ENCODE measurements at places on chromosomes 12 and 14.

DNA sequence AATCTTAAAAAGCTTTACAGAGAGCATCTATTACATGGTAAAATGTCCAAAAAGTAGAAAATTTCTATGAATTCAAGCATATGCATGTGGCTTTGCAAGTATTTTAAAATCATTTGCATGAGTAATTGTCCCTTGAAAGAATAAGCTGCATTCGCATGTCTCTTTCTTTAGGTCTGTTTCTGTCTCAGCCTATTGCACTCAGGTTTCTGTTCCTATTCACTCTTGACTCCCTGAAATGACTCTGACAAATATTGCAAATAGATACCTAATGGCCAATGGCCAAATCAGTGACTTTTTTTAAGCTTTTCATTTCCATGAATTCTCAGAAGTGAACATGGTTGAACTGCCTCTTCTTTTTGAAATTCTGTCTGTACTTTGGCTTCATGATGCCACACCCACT, 6.4 kb upstream of the TTC8 start:
- no peak for DNase-seq

GRCh38 chr12:70741256-70741655, 104.0 kb upstream of the PTPRB start:
- no peak for DNase-seq

GRCh38 chr12:102317155-102317554, 119.5 kb upstream of the PMCH start:
- no peak for DNase-seq

DNA sequence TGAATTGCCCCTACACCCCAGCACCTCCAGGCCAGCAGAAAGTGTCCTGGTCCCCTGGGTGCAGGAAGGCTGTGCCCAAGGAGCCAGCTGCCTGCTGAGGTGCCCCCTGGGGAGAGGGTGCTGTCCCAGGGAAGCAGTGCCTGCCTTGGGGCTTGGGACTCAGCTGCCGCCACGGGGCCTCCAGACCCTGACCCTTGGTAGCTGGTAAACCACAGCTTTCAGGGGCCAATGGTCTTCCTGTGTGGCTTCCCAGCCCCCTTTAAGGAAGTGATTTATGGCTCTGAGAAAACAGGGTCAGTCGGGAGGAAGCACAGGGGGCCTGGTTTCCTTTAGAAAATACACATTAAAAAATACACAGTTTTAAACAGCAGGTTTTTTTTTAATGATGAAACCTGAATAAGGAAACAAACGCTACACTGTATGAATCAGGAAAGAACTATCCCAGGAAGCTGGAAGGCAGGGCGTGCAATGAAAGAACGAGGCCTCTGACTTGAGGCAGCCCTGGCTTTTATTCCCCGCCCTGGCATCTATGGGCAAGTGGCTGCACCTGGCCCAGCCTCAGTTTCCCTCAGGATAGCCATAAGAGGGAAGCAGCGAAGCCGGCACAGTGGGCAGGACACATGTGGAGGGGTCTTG, 40.6 kb upstream of the EML1 start:
- no peak for DNase-seq

DNA sequence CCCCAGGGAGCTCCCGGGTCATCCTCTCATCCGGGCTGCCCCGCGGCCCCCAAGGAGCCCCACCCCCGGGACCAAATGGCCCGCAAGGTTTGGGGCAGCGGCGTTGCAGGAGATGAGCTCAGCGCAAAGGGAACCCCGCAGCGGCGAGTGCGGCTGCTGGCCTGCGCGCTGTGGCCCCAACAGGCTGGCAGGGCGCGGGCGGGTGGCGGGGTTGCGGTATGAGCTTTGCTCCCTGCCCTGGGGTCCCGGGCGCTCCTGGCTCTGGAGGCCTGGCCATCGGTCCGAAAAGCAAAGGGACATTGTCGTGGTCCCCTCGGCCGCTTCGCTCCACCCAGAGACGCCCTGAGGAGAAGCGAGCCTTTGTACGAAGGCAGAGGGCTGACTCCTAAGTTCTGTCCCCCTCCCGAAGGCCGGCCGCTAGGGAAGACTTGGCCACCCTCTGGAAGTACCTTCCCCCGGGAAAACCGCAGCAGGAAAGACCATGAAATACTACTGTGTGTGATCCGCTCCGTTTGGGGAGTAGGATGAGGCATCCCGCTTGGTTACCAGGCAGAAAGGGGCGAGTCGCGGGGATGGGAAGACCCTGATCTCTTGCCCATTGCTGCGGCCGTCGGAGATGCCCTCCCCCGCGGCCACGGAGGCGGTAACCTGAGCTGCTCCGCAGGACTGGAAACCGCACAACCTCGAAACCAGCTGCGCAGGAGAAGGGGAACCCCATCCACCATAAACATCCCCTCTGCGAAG, 620 bp upstream of the NID2 start:
- no peak for DNase-seq

DNA sequence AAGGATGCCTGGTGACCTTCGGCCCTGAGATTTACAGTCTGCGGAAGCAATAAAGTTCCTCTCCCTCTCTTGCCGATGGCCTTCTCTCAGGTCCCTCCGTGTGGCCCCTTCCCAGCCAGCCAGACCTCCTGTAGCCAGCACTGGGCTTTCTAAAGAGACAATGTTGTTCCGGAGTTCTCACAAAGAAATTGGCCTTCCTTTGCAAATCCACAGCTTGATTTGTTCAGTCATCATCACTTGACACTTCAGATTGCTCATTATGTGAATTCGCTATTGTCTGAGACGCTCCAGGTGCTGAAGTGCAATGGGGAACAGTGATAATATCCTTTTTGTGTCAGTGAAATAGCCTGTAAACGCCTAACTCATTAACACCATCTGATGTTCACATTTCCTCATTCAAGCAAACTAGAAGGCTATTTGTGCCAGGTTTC, 43.7 kb upstream of the GPHB5 start:
- DNase-seq: no peak

GRCh38 chr12:110243227-110243626, 37.8 kb upstream of the ATP2A2 start:
- no peak for DNase-seq

DNA sequence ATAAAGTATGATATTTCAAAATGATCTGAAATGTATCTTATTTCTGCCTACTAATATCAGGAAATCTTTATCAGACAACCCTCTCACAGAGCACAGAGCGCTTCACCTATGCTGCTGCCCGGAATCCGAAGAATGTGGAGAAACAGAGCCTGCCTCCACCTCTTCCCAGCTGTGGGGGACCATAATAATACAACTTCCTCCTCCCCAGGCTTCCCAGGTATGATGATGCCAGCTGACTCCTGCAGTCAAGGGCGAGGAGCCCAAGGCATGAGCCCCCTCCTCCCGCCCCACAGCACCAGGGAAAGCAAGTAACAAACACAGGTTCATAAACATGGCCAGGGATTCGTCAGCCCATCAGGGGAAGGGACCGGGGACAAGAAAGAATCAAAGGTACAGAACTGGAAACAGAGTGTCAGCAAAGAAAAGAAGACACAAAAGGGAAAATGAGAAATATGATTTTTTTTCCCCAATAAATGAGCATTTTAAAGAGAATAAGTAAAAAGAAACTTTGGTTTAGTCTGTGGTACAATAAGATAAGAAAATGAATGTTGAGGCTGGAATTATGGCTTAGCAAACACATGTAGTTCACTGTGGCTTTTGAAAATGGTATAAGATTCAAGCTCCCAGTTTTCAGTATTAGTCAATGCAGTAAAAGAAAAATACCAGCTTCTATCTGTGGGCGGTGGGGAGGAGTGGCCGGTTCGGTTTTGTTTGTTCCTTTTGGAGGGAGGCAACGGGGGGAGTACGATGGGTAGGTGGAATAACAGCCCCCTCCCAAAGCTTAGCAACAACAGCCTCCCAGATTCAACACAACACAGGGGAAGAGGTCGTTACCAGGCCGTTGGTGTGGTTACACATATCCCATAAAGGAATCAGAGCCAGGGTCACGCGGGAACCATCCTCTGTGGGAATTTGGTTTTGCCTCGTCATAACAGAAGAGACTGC, 68.3 kb downstream of the SETD3 start:
- no peak for DNase-seq

DNA sequence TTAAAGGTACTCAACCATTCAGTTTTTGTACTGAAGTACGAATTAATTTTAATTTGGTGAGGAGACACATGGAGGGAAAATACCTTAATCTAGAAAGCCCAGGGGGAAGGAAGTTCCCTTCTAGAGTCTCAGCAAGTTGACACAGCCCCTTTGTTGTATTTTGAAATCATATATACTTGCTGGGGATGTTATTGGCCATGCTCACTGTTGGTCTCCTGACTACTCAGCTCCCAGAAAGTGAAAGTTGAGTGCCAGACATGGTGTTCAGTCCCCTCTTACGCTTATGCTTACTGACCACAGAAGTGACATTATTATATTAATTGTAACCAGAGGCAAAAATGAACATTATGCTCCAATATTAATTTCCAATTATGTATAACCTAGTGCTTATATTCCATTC, 28.1 kb downstream of the ARF6 start:
- no peak for DNase-seq

DNA sequence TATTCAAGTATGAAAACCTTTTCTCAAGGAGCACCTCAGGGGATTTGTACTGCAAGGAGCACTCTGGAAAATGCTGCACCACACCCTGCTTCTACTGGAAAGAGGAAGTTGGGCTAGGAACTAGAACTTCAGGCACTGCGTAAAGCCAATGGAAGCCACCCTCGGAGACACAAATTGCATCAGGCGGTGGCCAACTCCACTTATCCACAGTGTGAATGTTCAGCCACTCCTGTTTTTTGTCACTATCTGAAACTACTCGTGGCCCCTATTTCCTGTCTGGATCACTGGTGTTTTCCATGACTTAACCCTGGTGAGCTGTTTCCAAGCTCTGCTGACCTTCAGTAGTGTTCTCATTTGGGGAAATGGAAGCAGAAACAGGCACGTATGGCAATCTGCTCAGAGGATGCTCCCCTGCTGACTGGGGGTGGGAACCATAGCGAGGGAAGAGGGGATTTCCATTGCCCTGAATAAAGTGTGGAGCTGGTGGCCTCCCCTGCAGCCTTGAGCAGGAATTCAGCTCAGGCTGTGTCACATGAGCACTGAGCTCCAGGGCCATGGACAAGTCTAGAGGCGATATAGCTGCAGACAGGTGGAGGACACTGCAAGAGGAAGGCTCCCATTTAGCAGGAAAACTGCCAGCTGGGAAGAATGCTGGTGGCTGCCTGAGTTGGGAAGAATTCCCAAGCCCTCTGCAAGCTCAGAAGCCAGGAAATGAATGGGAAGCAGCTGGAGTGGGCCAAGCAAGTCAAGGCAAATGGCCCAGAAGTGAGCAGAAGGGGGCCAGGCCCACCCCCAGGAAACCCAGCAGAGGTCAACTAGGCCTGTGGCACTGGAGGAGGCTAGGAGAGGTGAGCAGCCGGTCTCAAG, 50.5 kb upstream of the RAP1B start:
- no peak for DNase-seq

DNA sequence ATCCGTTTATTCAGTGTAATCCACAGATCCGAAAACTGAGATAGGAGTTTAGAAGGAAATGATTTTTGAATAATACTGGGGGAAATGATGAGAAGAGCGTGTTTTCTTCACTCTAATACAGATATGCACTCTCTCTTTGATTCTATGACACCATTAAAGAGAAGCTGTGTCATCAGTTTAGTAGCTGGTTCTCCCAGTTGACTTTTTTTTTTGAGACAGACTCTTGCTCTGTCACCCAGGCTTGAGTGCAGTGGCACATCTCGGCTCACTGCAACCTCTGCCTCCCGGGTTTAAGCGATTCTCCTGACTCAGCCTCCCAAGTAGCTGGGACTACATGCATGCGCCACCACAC, 48.4 kb upstream of the EML1 start:
- no peak for DNase-seq

GRCh38 chr14:72686101-72686500, 207.8 kb downstream of the DPF3 start:
- DNase-seq: no peak

- DNase-seq: no peak
These were observed 1.4 kb upstream of the ARHGDIB start for GRCh38 chr12:14962797-14963196.

DNA sequence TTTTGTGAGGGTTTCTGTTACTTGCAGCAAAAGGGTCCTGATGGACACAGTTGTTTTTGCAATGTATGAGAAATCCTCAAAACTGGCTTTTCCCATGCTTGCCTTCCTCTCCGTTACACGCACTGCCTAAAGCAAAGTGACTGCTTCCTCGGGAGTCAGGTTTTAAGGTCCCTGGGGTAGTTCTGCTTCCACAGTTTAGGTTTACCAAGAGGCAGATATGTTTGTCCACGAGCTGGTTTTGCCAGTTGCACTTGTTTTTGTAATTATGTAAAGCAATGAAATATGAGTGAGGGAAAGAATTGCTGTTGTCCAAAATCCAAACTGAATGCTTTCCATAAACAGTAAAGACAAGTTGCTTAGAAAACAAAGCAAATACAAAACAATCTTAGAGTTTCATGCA, 290.7 kb upstream of the AMIGO2 start:
- no peak for DNase-seq

DNA sequence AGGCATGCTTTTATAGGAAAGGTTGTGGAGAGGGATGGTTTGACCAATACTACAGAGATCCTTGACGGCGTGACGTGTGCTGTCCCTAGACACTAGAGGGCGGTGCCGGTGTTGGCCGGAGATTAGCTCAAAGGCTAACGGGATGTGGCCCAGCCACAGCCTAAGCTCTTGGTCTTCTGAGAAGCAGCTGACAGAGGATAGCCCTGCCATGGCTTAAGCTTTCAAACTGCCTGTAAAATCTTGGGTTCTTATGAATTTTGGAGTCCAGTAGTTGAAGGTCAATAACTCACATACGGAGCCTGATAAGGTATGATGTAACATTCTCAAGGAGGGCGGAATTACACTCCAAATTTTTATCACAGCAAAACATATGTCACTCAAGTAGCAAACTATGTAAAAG, 515.7 kb upstream of the ATXN7L3B start:
- DNase-seq: no peak

DNA sequence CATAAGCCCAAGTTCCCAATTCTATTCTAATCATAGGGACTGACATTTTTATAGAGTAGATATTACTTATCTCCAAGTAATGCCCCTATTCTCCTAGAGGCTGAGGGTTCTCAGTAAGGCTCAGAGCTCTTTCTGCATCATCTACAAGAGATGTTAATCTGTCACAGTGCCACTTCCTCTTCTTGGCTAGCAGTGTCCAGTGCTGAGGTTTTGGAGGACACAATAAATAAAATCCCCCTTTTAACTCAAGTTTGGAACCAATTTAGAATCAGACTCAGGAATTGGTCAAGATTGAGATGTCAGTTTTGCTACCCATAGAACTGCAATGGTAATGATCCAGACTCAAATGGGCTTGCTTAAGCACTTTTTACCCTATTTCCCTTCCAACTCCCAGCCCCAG, 154.1 kb upstream of the ARID2 start:
- DNase-seq: no peak

All from activated CD8-positive, alpha-beta memory T cell treated with anti-CD3 and anti-CD28 coated beads for 48 hours (primary cell).